ENCODE measurements at places on chromosomes 3 and 15.

- DNase-seq = no peak
Measured at GRCh38 chr3:121662742-121663141, 2.0 kb upstream of the HCLS1 start.

GRCh38 chr15:55250941-55251340, 38.7 kb downstream of the RAB27A start:
- DNase-seq = no peak

DNA sequence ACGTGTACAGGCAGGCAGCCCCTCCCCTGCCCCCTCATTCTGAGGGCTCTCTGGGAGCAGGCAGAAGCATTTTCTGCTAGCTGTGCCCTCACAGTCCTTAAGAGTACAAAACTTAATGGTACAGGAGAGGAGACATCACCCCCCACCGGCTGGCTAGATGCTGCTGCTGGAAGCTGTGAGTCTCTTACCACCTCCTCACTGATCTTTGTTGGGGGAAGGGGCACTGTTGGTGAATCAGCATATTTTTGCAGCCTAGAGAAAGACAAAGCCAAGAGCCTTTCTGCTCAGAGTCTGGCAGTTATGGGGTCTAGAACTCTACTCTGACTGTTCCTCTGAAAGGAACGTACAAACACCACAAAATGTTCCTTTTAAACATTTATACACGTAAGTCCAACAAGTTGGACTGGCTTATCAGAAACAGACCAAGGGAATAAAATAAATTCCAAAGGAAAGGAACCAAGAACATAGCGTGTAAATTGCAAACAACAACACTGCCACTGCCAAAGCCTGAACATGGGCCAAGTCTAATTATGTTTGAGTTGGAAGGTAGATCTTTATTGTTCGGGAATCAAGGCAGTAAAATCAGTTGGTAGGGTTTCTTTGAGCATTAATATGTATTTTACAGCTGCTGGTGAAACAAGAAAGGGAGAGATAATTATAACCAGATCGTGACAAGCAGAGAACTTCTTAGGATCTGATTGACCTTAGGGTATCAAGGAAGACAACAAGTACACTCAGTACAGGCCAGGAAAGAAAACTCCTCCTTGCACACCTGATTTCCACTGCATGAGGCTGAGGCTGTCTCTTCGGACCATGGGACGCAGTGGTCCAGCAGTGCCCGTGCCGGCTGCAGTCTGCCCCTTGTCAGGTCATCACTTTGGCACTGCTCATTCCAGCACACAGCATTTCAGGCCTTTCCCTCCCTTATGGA, 27.4 kb downstream of the CLK3 start:
- no peak for DNase-seq

DNA sequence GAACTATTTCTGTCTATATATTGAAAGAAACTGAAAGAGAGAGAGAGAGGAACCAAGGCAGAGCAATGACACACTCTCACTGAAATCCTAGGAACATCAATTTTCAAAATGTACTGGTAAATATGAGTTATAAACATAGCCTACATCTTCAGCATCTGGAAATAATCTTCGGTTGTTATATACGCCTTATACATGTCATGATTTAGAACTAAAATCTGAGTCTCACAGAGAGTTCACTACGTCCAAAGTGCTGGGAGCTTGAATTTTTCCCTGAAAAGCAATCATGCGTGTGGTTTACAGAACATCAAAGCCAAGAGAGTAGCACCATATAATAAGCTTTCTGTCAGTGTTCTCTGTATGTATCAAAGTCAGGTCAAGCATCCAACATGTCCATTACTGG, 420.0 kb upstream of the CBLB start:
- DNase-seq = no peak

DNA sequence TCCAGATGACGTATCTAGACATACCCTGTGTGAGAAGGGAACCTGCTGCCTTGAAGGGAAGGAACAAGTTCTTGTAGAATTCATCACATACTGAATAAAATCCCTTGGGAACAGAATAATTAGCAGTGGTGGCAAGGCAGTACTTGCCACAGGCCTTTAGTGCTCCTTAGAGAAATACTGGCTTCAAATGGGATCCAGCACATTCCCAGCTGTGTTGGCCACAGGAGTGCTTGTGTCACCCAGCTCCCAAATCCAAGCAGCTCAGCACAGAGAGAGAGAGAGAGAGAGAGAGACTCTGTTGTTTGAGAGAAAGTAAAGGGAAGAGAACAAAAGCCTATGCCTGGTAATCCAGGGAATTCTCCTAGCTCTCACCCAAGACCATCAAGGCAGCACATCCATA, 969.0 kb upstream of the ALCAM start:
- no peak for DNase-seq

DNA sequence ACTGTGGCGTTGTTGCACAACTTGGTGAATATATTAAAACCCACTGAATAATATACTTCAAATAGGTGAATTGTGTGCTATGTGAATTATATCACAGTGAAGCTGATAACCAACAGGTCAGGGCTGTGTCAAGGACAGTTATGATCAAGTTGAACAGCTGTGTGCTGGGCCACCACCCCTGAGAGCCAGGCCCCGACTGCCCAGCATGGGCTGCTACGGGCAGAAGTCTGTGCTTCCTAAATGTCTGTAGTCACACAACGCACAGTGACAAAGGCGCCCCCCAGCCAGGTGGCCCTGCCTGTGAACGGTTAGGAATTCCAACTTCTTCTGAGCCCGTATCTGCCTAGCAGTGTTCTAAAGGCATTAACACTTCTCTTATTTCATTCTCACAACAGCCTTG, 32.8 kb downstream of the TKT start:
- no peak for DNase-seq

- no peak for DNase-seq
Measured at GRCh38 chr3:127714125-127714571, 41.4 kb downstream of the ABTB1 start.

DNA sequence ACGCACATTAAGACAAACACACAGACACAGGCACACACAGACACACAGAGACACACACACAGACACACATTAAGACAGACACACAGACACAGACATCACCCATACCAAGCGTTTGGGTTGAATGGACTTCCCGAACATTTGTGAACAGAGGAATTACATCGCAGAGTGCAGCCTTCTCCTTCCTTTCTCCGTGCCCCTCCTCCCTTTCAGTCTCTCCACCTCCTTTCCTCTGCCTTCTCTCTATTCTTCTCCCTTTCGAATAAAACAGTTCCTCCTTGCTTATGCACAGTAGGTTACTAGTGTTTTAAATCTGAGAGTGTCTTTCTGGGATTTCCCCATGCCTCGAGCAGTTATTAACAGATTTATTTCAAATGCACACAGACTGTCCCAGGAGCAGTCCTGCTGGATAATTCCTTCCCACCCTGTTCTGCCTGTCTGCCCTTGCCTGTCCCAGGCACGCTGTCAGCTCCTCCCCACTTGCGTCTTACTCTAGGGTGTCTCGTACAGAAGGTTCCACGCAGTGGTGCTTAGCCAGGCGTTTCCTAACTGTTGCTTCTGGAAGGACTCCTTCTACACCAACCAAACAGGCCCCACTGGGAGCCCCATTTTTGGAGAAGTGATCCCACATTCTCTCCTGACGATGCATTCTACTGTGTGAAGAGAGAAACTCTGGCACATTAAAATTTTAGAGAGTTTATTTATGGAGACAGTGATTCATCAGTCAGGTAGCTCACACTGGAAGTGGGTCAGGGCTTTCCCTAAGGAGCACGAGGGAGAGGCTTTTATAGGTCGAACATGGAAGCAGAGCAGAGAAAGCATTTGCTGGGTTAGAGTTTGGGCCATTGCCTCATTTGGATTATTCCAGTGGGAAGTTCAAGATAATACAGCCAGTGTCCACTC, 163.8 kb downstream of the SV2B start:
- no peak for DNase-seq

- DNase-seq = no peak
Measured at GRCh38 chr15:68354923-68355322, 77.0 kb downstream of the ITGA11 start.

GRCh38 chr3:134665243-134665642, 14.4 kb upstream of the KY start:
- DNase-seq = no peak

GRCh38 chr15:75639709-75640482, at the start of gene IMP3:
Gene IMP3, minus strand, starts transcription at chr15:75640224. Its CDS starts 56 bp downstream, at chr15:75640168.
- DNase-seq = peak; percentile 86

DNA sequence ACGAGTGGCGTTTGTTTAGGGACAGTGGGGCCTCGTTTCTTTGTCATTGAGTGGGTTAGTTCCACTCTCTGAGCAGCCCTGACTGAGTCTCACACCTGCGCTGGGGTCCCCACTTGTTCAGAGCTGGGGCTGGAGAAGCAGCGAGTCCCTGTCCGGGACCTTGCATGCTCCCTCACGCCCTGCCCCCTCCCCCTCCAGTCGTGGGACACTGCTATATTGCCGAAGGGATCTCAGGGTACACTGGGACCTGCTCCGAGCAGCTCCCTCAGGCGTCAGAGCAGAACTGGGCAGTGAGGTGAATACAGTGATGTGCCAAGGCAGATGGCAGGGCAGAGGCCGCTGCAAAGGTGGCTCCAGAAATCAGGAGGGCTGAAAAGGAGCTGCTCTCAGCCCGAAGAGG, 59.9 kb upstream of the KLF13 start:
- no peak for DNase-seq

GRCh38 chr15:61396235-61396919, 167.3 kb upstream of the RORA start:
- DNase-seq = no peak

GRCh38 chr3:184387174-184387714, 7.4 kb downstream of the CHRD start:
- DNase-seq = no peak

- DNase-seq = no peak
Measured at GRCh38 chr3:150084128-150084527, 113.4 kb upstream of the PFN2 start.

- no peak for DNase-seq
Measured at GRCh38 chr3:12041446-12042041, 37.4 kb downstream of the SYN2 start.

DNA sequence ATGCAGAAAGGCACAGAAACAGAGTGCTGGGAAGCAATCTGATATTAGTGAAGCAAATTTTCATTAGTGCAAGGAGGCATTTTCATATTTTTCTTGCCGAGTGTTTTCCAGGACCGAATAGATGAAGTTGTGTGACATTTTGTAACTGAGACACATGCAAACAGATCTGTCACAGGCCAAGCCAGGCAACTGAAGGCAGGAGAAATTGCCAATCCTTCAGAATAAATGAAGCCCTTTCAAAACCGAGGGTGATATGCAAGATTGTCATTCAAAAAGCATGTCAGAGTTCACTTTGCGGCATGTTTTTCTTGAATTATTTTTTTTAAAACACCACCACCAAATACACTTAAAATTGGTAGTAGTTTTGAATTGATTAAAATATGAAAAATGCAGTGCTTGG, 6.2 kb downstream of the LMOD3 start:
- DNase-seq = no peak

DNA sequence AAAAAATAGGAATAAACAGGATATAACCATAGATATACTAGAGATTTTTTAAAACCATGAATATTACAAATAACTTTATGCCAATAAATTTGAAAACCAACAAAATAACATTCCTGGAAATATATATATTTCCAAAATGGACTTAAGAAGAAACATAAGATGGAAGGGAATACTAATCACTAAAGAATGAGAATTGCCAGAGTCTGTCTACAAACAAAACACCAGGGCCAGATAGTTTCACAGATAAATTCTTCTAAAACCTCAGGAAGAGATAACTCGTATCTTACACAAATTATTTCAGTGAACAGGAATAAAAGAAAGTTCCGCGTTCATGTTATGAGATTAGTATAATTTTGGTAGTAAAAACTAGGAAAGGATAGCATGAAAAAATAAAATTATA, 107.3 kb downstream of the HERC1 start:
- no peak for DNase-seq

Data from CD4-positive, alpha-beta T cell (primary cell).